Stomach (tissue), 19 donors: ENCODE measurements at places on chromosomes 6 and 20. TPM values are rescaled to one million over a fixed set of nuclear protein-coding genes. Genes with fewer than 3 reads are reported as not detected.

Gene MEI4
- not detected for total RNA-seq

Gene BPIFB4
- total RNA-seq = not detected

Gene SERINC3
- 84.6 TPM for total RNA-seq

Gene LRRN4
- total RNA-seq = not detected

Gene MAP3K7
- total RNA-seq = 38.0 TPM

Gene SYNDIG1
- 0.29 TPM for total RNA-seq

Gene GRM1
- total RNA-seq = not detected

Gene HLA-DQA1
- not detected for total RNA-seq

DNA sequence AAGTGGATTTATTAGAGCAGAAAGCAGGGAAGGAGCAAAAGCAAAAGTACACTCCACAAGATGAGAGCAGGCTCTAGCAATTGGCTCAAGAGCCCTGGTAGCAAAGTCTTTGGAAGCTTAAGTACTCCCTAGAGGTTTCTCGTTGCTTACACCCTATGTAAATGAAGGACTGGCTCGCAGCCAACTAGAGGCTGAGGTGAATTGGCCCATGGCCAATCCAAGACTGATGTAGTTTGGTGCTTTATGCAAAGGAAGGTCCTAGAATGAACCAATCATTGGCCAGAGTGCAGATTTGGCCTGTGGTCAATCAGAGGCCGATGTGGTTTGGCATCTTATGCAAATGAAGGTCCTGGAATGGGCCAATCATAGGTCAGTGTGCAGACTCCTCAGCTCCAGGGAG, 191.3 kb upstream of the ARID1B start:
- DNase-seq = no peak
- no peaks in the 10 kb centered on the region for H3K36me3 ChIP-seq
- no peaks in the 10 kb centered on the region for H3K4me1 ChIP-seq

- H3K27me3 ChIP-seq = no peaks in the 10 kb centered on the region
- H3K4me3 ChIP-seq = no peak overlapping the region
- no peaks in the 10 kb centered on the region for H3K36me3 ChIP-seq
- peak; percentile 16 for DNase-seq
Measured at GRCh38 chr6:126388104-126388598, 48.2 kb downstream of the CENPW start.

GRCh38 chr6:38012573-38012972, 193.0 kb downstream of the ZFAND3 start:
- H3K27me3 ChIP-seq = no peaks in the 10 kb centered on the region
- H3K4me3 ChIP-seq = no peak overlapping the region
- no peak for DNase-seq
- no peak overlapping the region for H3K27ac ChIP-seq
- H3K4me1 ChIP-seq = peaks cover 66% of the 10 kb centered on the region

DNA sequence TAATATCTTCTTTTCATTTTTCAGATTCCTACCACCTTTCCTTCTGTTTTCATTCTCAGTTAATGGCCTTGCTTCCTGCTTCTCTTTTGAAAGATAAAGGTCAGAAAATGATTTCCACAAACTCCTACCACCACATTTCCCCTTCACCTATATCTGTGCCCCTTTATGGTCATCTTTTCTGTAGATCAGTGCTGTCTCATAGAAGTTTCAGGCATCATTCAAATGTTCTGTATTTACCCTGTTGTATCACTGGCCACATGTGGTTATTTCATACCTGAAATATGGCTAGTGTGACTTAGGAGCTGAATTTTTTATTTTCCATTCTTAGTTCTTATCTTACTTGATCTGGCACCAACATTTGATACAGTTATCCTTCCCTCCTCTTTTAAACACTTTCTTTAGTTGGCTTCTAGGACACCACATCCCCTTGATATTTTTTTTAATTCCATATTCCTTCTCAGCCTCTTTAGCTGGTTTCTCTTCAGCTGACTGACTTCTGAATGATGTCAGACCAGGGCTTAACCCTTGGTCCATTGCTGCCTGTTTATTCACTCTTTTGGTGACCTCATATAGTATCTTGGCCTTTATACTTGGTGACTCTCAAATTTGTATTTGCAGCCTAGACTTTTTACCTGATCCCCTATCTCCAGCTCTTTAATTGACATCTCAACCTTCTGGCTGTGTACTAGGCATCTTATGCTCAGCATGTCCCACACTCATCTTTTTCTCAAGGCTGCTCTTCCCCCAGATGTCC, 81.0 kb downstream of the ATRN start:
- H3K27me3 ChIP-seq = no peaks in the 10 kb centered on the region
- H3K27ac ChIP-seq = no peak overlapping the region
- peaks cover 5% of the 10 kb centered on the region for H3K36me3 ChIP-seq

DNA sequence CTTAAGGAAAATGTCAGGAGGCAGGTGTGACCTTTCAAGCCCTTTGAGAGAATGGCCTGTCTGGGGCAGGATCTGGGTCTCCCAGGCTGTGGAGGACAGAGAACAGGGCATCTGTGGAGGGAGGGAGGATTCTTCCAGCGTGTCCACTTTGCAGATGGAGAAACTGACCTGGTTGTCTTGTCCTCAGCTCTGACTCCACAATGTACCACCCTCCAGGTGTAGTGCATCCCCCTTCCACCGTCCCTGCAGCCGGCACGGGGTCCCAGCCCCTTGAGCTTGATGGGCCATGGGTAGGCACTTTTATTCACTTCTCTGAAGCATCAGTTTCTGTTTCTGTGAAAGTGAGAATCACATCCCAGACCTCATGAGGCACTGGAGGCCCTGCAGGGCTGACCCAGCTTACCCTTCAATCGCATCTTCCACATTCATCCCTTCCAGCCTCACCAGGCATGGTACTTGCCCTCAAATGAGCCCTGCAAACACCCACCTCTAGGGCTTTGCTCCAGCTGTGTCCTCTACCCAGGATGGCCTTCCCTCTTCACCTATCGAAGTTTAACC, 4.6 kb upstream of the TGM2 start:
- peak overlapping the region; percentile 74 for H3K27ac ChIP-seq
- peaks cover 68% of the 10 kb centered on the region for H3K4me1 ChIP-seq
- no peak for DNase-seq
- no peaks in the 10 kb centered on the region for H3K27me3 ChIP-seq

- H3K27ac ChIP-seq = no peak overlapping the region
- H3K4me1 ChIP-seq = peaks cover 15% of the 10 kb centered on the region
- DNase-seq = peak; percentile 89
- no peaks in the 10 kb centered on the region for H3K27me3 ChIP-seq
- no peaks in the 10 kb centered on the region for H3K36me3 ChIP-seq
Measured at GRCh38 chr6:165850434-165851019, 187.5 kb upstream of the PDE10A start.

DNA sequence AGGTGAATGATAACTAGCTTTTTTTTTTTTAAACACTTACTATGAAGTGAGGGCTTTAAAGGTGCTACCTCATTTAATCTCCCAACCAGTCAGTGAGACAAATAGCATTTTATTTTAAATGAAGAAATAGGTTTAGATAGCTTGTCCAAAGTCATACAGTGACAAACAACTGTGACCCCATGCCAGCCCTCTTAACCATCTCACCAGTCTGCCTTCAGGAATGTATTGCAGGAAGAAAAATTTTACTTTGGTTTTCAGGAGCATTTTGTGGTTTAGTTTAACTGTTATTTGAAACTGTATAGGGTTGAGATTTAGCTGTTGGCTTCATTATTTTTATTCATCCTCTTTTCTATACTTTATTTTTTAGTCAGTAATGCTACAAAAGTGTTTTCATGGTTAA, 18.6 kb downstream of the DSE start:
- H3K36me3 ChIP-seq = no peaks in the 10 kb centered on the region
- peak overlapping the region; percentile 15 for H3K27ac ChIP-seq
- H3K4me1 ChIP-seq = peaks cover 53% of the 10 kb centered on the region
- H3K27me3 ChIP-seq = no peaks in the 10 kb centered on the region

DNA sequence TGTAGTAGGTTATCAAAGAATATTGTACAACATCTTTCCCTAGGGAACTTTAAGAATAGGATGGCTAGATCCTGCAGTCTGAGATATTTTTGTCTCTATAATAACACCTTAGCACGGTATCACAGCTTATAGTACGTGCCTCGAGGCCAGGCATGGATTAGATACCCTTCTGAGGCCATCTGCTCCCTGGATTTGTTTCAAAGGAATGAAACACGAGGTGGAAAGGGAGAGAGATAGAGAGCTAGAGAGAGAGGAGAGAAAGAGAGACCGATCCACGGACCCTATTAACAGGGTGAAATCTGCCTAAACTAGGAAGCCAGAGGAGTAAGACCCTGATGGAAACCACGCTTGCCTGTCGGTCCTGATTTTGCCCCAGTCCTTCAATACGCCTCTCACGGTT, 92.5 kb downstream of the CD83 start:
- peak overlapping the region; percentile 59 for H3K4me3 ChIP-seq
- peaks cover 25% of the 10 kb centered on the region for H3K4me1 ChIP-seq
- no peak for DNase-seq

DNA sequence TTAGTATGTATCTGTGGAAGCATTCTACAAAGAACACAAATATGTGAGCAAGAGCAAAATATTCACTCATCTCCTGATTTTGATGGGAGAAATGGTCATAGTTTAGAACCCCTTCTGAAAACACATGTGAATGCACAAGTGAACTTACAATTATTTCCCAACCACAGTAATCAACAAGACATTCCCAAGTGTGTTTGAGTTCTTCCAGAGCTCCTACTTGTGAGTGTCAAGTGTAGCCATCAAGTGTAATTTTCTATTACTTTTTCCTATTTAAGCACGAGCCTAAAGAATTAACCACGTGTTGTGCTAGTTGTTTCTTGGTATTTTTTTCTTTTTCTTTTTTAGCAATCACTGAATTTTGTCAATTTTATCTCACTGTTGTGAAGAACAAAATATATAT, 402.3 kb downstream of the NKAIN2 start:
- no peaks in the 10 kb centered on the region for H3K36me3 ChIP-seq
- H3K27me3 ChIP-seq = no peaks in the 10 kb centered on the region
- H3K4me1 ChIP-seq = no peaks in the 10 kb centered on the region
- DNase-seq = no peak

- peaks cover 3% of the 10 kb centered on the region for H3K27me3 ChIP-seq
- H3K27ac ChIP-seq = peak overlapping the region; percentile 25
- no peak overlapping the region for H3K4me3 ChIP-seq
- H3K36me3 ChIP-seq = peaks cover 54% of the 10 kb centered on the region
- H3K4me1 ChIP-seq = peaks cover 55% of the 10 kb centered on the region
Measured at GRCh38 chr6:33198159-33198852, 2.2 kb downstream of the RXRB start.

DNA sequence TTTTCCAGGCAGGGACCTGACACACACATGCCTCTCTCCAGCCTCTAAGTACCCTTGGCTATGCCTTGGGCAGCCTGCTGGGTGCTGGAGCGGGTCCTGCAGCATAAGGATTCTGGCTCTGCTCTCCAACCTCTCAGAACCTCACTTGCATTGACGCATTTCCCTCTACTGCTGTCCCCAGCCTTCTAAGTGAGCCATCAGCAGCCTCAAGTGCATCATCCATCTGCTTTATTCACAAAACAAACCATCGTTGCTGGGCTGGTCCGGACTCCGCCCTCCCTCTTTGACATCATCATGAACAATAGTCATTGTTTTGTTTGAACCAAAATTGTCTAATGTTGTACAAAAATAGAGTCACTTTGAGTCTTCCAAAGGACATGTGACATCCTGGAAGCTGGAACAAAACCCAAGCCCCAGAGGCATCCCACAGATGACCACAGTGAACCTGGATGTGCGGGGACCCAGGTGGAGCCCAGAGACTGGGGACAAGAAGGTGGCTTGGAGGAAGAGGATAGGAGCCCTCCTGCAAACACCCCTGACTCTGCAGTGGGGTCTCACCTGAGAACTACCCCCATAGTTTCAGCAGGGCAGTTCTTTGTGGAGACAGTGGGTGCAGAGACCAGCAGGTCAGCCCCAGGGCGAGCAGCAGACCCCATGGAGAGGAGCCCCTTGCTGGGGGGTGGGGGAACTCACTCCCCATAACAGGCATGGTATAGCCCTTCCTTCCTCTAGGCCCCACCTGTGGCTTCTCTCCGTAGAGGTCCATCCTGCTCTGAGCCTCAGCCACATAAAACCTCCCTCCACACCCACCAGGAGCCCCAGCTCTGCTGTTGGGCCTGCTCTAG, 230.1 kb downstream of the SYNDIG1 start:
- peak; percentile 11 for DNase-seq
- no peaks in the 10 kb centered on the region for H3K4me1 ChIP-seq
- H3K36me3 ChIP-seq = no peaks in the 10 kb centered on the region
- H3K27ac ChIP-seq = no peak overlapping the region
- H3K4me3 ChIP-seq = no peak overlapping the region

DNA sequence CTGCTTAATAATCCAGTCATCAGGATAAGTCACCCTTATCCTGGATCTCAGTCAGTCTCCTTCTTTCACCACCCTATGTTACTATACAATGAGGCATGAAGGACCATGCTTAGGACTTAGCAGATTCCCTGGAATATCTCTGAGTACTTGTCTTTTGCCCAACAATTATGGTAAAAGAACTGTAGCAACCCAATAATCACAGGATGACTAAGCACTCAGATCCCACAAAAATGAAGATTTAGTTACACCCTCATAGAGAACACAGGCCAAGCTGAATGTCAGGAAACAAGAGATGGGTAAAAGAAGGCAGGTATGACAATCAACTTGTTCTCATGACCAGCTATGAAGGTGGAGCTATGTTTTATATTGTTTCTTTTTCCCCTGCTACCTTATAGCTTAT, 91.4 kb downstream of the EDN1 start:
- H3K36me3 ChIP-seq = no peaks in the 10 kb centered on the region
- H3K27me3 ChIP-seq = no peaks in the 10 kb centered on the region
- DNase-seq = no peak
- no peak overlapping the region for H3K27ac ChIP-seq
- no peak overlapping the region for H3K4me3 ChIP-seq

DNA sequence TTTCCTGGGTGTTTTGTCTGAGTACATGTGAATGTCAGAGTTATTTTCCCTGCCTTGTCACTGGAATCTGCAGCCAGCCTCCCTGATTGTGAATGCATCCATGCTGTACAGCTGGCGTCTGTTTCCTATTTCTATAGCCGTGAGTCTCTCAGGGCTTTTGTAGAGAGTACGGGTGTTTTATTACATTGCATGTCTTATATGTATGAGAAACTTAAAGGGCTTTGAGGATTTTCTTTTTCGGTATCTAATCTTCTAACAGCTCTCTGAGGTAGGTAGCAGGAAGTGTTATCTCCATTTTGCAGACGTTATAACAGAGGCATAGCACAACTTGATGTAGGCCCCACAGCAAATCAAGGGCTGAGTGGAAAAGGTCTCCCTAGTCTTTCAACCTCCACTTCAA, 272.9 kb downstream of the PRL start:
- H3K4me1 ChIP-seq = no peaks in the 10 kb centered on the region
- no peak overlapping the region for H3K27ac ChIP-seq
- H3K4me3 ChIP-seq = no peak overlapping the region
- no peaks in the 10 kb centered on the region for H3K36me3 ChIP-seq
- no peaks in the 10 kb centered on the region for H3K27me3 ChIP-seq

- peak; percentile 90 for DNase-seq
- H3K36me3 ChIP-seq = peaks cover 10% of the 10 kb centered on the region
- H3K27me3 ChIP-seq = no peaks in the 10 kb centered on the region
- H3K4me3 ChIP-seq = peak overlapping the region; percentile 61
Measured at GRCh38 chr20:63553251-63553932, 567 bp upstream of the FNDC11 start.

DNA sequence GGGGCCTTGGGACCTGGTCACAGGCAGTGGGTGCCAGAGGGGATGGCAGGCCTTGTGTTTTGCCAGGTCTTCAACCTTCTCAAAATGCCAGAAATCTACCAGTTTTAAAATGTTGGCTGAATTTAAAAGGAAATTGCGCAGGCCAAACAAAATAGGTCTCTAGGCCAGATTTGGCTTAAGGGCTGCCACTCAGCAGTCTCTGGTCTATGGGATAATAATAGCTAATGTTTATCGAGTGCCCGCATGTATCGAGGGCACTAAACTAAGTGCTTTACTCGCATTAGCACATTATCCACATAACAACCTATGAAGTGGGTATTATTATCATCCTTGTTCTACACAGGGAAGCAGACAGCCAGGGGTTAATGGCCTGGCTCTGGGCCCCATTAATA, 11.0 kb downstream of the E2F3 start:
- no peaks in the 10 kb centered on the region for H3K27me3 ChIP-seq
- H3K36me3 ChIP-seq = no peaks in the 10 kb centered on the region
- H3K4me1 ChIP-seq = peaks cover 9% of the 10 kb centered on the region
- H3K27ac ChIP-seq = no peak overlapping the region
- DNase-seq = no peak
- no peak overlapping the region for H3K4me3 ChIP-seq
